ENCODE measurements at places on chromosomes 2 and 18. TPM values are rescaled to one million over a fixed set of nuclear protein-coding genes. Genes with fewer than 3 reads are reported as not detected.

Gene SULT1C2
- total RNA-seq = not detected

DNA sequence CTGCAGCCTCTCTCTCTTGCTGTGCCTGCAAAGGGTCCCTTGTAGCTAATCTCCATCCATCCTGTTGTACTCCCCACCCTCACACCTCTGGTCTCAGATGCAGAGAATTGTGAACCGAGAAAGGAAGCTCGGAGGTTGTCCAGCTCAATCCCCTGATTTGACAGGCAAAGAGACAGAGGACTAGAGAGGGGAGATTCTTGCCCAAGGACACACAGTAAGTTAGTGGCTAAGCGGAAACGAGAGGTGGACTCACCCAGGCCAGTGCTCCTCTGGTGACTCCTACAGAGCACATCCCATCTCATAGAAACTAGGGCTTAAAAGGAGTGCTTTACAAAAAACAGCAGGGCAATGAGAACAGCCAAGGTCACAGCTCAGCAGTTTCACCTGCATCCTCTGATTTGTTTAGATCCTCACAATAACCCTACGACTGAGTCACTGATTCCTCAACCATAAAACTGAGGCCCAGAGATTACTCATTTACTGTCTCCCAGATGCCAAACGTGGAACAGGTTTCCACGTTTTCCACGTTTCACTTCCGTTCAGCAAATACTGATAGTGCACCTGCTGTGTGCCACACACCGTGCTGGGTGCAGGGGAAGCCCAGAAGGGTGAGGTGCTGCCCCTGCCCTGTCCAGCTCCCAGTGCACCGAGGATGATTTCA, 22.1 kb downstream of the EHD3 start:
- DNase-seq = no peak

DNA sequence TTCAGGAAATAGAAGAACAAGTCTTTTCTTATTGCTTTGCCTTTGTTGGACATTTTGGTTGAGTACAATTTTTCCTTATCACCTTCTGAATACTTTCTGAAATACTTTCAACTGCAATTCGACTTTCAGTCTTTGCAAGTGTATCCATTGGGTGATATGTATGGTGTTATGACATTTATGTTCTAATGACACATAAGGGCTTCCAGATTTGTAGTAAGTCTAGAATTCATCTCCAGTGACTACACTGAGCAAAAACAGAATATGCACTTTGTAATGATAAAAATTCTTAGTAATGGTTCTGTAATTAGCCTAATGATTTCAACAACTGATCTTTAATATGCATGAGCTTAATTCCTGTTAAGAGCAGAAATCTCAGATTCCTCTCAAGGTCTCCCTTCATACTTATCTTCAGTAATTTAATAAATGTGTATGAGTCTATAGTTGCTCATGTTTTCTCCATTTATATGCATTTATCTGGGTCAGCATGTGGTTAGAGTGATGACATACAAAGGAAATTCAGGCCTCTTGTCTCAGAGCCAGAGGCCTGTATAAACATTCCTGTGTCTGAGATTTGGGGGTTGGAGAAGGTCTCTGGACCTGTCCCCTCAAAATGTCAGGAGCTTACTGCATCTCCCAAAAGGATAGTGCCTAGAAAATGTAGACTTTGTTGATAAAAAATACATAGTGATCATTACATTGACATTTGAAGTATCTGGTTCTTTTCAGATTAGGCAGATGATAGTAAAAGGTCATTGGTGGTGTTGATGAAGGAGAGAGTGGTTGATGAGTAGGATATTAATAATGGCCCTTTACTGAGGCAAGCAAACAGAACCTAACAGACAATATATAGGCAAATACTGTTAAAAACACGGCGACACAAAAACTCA, 114.9 kb downstream of the QPCT start:
- peak; percentile 57 for DNase-seq

GRCh38 chr2:221527776-221528309, 44.3 kb downstream of the EPHA4 start:
- DNase-seq = no peak

DNA sequence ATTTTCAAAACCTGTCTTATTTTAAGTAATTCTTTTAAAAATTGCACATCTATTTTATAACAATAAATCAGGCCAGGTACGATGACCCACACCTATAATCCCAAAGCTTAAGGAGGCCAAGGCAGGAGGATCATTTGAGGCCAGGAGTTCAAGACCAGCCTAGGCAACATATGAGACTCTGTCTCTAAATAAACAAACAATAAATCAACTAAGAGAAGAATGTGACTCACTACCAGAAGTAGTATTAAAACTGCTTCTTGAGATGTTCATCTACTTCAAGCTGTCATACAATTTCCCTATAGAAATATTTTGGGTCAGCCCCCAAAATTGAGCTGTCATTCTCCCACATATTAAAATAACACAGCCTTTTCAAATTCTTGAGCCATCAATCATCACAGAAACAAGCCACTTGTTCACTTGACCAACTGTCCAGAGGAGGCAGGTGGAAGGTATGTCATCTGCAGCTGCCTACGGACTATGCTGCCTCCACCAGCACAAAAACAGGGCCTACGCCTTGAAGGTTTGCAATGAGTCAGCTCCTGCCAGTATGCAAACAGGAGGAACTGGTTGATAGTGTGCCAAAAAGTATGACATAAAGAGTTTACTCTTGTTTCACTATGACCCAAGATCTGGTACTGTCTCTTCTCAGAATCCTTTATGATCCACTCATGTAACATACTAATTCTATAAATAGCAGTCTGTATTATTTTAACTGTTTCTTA, 33.6 kb downstream of the KIDINS220 start:
- peak; percentile 85 for DNase-seq

GRCh38 chr2:73982140-73982617, 2.5 kb upstream of the TET3 start:
- peak; percentile 38 for DNase-seq
